Gastrocnemius medialis (tissue), 4 donors: ENCODE measurements at places on chromosomes 2 and 18. TPM values are rescaled to one million over a fixed set of nuclear protein-coding genes. Genes with fewer than 3 reads are reported as not detected.

MYCN gene
- total RNA-seq = 0.17 TPM

DNA sequence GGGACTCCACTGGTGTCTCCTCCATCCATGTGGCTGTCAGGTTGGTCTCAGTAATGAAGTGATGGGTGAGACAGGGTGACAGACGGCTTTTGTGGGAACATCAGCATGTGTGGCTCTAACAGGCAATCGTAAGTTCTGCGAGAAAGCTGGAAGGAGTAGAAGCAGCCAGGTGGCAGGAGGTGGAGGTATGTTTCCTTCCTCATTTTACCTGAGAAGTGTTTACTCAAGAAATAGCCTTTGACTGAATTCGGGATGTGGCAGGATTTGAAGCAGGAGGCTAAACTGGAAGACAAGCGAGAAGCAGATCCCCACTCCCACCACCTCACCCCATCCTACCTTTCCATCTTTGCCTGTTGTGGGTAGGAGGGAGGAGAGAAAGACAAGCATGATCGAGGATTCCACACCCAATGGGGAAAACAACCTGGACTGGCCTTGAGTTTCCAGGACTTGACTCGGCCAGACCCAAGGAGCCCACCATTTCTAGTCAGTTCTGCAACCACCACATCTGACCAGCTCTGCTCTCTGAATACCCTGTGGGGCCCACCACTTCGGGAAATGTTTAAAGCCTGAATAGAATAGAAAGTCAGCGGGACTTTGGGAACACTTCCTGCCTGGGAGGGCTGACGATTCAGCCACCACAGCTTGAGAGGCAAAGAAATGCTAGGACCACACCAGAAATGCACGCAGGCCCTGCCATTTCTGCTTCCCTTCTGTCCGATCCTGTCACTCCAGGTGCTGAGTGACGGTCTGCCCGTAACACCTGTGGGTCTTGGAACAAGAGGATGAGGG, 1.2 kb downstream of the ABCG8 start:
- no peak for DNase-seq

DNA sequence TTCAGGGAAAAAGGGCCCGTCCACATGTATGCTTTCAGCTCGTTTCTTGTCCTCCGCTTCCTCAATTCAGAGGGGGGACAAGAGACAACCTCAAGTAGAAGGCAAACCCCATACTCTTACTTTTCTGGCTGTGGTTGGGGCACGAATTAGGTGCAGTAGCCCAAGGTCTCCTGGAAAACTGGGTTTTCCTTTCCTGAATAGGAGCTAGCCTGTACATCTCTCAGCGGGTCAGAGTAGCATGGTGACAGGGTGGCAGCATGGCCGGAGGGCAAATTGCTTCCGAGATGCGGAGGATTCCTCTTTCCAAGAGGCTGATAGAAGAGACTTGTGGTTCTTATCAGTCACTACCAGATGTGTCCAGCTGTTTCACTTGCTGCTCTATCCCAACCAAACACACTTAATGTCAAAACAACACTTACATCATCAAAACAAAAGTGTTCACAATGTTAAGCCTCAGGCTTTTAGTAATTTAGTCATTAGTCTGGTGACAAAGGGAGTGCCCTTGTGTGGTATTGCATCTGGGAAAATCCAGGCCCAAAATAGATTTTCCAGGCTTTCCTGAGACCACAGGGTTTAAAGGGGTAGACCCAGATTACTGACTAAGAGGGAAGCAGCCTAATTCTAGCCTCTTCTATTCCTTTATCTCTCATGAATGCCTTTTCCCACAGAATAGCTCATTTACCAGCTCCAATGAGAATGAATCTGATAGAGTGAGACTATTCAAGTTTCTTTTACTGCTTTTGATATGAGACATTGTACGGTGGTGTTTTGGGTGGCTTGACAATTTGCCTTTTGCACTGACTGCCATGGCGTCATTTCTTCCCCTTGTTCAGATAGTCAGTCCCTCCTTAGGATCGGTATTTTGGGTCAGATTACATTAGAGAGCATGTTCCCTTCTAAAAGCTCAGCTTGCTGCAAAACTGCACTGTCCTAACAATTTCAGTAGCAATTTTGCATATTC, 162.0 kb downstream of the LTBP1 start:
- no peak for DNase-seq

GRCh38 chr2:241741016-241741415, 6.6 kb downstream of the D2HGDH start:
- no peak for DNase-seq

DNA sequence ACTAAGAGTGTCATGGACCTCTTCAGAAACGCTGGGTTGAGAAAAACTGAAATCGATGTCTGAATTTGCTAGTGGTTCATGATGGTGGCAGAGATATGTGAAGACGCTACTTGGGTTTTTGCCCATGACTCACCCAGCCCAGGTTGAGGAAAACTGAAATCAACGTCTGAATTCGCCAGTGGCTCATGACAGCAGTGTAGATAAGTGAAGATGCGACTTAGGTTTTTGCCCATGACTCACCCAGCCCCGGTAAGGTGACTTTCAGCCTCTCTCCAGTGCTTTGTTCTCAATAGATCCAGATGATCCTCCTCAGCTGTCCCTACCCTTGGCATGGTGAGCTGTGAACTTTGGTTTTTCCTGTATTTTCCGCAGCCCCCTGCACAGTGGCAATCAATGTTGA, 105.3 kb upstream of the SIX3 start:
- no peak for DNase-seq

DNA sequence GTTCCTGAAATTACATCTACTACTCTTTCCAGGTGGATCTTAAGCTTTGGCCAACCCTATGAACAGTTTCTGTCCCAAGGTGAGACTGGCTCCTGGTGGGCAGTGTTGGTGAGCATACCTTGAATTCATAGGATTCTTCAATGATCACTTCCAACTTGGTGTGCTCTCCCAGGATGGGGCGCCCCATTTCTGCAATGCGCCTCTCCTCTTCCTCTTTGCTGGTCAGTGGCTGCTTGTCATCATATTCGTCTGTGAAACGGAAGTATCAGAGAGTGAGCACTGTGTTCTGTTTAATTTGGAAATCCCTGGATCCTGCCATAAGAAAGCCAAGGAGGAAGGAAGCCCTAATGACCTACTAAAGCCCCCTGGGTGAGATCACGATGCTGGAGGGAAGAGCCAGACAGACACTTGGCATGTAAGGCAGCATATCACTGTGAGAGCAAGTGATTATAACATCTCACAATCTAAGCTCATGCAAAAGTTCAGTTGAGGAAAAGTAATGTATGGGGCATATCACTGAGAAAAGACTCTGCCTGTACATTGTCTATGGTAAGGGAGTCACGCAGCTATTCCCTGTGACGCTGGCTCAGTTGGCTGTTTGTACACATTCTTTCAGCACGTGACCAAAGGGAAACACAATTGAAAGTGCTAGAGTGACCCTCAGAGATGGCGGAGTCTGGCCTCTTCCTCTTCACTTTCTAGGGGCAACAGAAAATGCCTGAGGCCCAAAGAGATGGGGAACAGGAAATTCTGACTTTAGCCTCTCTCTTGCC, 287.0 kb downstream of the SLC8A1 start:
- DNase-seq = no peak

GRCh38 chr2:79860228-79861058, 347.6 kb downstream of the CTNNA2 start:
- DNase-seq = no peak

- no peak for DNase-seq
These were observed 84.0 kb downstream of the SEPTIN10 start for GRCh38 chr2:109529532-109530449.

DNA sequence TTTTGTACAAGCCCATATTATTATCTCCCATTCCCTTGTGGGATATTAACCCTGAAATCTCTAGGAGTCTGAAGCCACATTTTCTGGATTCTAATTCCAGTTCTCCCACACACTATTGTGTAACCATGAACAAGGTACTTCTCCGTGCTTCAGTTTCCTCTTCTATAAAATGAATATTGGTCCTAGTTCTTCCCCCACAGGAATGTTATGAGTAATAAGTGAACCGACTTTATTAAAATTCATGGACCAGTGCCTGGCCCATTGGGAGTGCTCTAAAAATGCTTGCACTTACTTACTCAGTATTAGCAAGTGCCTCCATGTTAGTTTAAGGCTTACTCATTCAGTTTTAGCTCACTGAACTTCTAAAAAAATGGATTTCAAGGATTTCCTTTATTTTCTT, 1.4 kb upstream of the ACMSD start:
- no peak for DNase-seq
